Stimulated activated CD4-positive, alpha-beta T cell treated with anti-CD3 and anti-CD28 coated beads, Interleukin-1b, Interleukin-23, amount 100 ng/mL, for 1 hour (primary cell): ENCODE measurements at places on chromosomes 1 and 21.

DNA sequence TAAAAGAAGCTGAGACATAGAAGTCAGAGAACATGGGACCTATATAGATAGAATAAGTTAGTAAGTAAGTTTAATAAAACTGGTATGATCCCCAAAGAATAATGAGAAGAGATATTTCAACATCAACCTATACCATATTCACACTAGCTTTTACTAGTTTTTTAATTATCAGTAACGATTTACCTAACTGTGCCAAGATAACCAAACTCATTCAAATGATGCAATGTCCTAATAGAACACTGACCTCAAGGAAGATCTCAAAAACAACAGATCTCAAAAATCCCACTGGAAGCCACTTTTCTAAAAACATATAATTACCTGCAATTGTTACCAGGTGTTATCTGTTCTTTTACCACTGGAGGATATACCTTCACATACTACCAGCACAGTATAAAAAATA, 38.7 kb downstream of the ANKRD13C start:
- no peak for DNase-seq

GRCh38 chr21:14318578-14318977, 64.4 kb downstream of the HSPA13 start:
- no peak for DNase-seq

- no peak for DNase-seq
Observed at GRCh38 chr1:248596615-248597014, 885 bp downstream of the OR2T10 start.

- DNase-seq = no peak
Observed at GRCh38 chr1:167297222-167298214, 76.8 kb downstream of the POU2F1 start.

GRCh38 chr1:36092798-36093185, 4.1 kb downstream of the ADPRS start:
- DNase-seq = no peak
